ENCODE measurements at places on chromosomes 3 and 15.

DNA sequence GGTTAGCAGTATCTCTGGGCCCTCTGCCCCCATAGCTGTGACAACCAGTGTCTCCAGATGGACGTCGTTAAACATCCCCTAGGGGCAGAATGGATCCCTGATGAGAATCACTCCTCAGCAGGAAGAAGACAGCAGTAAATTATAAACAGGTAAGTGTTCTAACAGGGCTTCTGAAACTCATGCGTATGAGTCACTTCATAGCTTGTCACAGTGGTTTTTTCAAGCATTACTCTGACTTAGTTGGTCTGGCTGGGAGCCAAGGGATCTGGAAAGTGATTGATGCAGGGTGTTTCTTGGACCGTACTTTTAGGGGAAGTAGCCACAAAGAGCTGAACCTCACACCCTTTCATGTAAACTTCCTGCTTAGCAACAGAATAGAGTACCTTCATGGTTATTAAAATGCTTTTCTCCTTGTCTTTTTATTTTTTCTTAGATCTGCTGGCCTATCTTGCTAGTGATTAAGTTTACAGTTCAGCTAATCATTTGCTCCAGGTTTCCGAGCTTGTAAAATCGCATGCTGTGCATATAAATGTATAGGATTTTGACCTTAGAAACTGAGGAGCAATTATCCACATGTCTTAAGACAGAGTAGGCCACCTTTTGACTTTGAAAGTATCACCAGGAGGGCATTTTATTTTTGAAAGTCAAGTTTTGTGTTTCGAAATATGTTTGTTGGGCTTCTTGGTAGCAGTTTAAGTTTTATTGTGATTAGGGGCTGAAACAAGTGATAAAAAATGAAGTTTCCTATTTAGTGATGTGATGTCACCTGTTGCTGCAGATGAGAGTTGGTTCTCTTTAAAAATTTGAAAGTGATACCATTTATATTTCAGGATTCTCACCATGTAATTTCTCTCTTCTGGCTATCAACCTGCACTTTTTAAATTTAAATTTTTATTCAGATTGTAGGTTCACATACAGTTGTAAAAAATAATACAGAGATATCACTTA lies 333.9 kb downstream of the PTPRG start:
- DNase-seq, result peak; percentile 3

GRCh38 chr3:43405888-43406642 lies 119.7 kb downstream of the SNRK start:
- no peak for DNase-seq

DNA sequence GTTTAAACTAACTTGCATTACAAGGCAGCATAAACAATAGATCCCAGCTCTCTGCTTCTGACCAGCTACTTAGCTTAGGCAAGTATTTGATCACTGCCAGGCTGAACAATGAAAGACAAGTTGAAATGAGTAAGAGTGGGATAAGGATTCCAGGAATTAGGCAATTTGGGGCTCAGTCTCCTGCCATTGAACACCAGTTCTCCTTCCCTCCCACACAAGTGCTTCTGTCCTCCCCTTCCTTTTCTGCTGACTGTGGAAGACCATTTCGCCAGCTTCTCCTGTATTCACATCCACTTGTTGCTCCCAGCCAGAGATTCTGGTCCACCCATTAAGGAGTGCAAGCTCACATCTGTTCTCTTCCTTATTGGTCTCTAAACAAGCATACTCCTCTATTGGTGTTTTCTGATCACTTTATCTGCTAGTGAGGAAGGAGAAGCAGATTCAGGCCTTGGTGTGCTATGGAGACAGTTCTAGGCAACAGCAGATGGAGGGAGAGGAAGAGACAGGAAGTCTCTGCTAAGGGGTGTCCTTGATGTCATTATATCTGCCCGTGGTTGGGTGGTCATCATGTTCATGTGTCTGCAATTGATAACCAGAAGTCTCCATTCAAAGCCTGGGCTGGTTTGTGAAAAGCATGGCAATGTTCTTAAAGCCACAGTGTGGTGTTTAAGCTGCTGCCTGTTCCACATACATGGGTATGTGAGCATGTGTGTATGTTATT lies 121.5 kb downstream of the PLCL2 start:
- no peak for DNase-seq

GRCh38 chr15:57992761-57993355 lies 72.7 kb downstream of the ALDH1A2 start:
- no peak for DNase-seq

GRCh38 chr15:86183596-86184491 lies 104.2 kb downstream of the AGBL1 start:
- DNase-seq, result no peak

DNA sequence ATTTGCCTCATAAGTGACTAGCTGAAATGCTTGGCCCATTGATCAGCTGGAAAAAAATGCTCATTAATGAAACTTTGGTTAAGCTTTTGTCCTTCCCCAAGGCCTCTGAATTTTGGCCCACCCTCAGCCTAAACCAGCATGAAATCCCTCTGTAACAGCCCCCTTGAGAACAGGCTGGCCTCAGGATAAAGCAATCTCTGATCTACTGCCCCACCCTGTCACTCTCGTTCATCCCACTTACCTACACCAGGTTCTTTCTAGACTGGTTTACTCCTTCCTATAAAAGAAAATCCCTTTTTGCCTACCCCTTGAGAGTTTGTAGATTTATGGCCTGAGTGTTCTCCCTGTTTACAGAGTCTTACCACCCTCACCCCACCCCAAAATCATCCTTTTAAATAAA lies 3.4 kb upstream of the AEN start:
- no peak for DNase-seq

DNA sequence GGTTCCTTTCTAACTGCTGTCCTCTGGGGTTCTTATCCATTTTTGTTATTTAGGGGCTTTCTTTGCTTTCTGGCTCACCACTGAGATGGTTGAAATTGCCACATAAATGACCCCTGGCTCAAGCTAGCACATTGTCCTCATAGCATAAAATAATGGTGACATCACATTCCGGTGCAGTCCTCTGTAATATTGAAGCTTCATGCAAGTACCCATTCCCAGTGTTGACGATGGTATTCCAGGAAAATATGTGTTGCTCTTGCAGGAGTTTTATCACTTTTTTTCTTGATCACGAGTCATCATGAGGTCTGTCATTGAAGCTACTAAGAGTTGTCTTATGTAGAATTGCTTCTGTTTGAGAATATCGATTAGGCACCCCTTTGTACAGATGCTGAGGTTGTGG lies 56.1 kb downstream of the CRTC3 start:
- DNase-seq, result no peak

DNA sequence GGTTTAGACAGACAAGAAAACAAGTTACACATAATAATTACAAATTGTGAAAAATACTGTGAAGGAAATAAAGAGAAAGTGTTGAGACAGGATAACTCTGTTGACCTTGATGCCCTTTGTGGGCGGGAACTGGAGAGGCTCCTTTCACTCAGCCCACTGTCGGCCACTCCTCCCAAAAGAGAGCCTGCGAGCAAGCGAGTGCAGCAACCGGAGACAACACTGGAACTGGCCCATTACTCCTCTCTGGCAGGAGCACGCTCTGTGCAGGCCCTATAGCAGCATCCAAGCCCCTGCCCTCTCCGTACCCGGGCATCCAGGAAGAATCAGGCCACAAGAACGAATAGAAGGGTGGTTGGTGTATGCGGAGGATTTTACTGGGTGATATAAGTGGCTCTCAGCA lies 16.2 kb upstream of the DUT start:
- DNase-seq, result no peak

GRCh38 chr3:155981669-155982068 lies 111.2 kb downstream of the GMPS start:
- no peak for DNase-seq

- DNase-seq, result no peak
These were observed 110.8 kb downstream of the ADCY5 start for GRCh38 chr3:123337948-123338619.

DNA sequence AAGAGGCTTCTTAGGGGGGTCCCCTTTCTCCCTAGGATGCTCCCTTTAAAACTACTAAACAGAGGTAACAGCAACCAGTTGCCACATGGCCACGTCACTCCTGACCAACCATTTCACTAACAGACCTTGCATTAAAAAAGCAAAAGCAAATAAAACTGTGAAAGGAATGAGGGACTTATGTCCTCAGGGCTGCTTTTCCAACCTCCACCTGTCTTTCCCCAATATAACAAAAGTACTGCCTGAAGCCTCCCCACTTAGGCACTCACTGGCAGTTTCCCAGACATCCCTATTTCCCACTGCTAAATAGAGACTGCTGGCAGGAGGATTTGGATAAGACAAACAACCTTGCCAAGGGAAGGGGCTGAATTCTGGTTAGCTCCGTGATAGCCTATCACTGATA lies 130.3 kb downstream of the ATP8B4 start:
- DNase-seq, result no peak

DNA sequence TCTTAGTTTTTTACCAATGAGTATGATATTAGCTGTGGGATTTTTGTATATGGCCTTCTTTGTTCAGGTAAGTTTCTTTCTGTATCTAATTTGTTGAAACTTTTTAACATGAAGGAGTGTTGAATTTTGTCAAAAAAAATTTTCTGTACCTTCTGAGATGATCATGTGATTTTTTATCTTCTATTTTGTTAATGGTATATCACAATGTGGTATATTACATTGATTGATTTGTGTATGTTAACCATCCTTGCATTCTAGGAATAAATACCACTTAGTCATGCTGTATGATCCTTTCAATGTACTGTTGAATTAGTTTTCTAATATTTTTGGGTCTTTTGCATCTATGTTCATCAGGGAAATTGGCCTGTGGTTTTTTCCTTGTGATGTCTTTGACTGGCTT lies 92.5 kb upstream of the MNS1 start:
- no peak for DNase-seq

GRCh38 chr15:80404761-80405553 lies 775 bp downstream of the ARNT2 start:
- no peak for DNase-seq

DNA sequence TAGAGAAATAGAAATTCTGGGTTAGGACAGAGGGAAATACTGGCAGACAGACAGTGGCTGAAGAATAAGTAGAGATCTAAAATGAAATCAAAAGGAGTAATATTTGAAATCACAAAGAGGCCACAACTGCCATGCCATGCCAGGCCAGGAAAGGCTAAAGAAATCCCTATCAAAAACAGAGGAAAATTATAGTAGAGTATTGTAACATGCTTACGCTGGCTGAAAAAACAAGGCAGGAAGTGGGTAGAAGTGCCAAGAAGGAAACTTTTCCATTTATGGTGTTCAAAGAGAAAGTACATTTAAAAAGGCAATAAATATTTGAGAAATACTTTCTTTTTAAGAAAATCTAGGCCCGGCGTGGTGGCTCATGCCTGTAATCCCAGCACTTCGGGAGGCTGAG lies 415.7 kb downstream of the PLCL2 start:
- DNase-seq, result no peak

- DNase-seq, result peak; percentile 27
These were observed 20.7 kb downstream of the PPP1R2 start for GRCh38 chr3:195522254-195523023.

GRCh38 chr3:140187656-140188221 lies 252.8 kb downstream of the CLSTN2 start:
- DNase-seq, result no peak

DNA sequence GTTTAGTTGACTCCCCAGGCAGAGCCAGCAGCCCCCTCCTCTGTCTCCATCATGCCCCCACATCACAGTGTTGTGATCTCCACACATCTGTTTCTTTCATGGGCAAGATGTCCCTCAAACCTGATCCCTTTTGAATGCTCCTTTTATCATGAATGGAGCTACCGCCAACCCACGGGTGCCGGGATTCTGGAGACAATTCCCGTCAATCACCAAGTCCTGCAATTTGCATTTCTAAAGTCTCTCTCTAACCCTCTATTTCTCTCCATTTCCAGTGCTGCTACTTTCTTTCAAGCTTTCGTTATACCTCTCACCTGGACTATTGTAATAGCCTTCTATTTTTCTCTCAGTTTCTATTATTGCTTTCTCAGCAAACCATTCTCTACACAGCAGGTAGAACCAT lies 89.7 kb upstream of the CCNL1 start:
- DNase-seq, result no peak

GRCh38 chr3:186614597-186615483 lies 2.0 kb downstream of the AHSG start:
- peak; percentile 87 for DNase-seq

DNA sequence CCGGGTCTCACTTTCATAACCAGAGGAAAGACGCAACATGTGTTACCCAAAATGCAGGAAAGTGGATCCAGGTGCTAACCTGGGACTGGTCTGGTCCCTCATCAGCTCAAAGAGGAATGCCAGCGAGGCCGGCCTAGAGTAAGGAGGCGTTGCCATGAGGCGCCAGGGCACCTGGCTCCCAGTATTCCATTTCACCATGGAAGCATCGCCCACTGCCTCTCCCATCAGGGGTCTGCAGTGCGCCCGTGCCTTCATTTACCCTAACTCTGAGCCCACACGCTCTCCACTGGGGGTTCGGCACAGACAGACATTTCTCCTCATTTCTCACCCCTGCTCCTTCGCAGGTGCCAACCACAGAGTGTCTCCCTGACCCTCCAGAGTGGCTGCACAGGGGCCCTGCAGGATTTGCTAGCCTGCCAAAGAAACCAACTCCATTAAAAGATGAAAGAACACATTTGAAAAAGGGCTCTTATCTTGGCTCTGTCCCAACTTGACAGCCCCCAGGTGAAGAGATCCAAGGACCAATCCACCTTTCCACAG lies 61.5 kb downstream of the ABTB1 start:
- DNase-seq, result no peak

DNA sequence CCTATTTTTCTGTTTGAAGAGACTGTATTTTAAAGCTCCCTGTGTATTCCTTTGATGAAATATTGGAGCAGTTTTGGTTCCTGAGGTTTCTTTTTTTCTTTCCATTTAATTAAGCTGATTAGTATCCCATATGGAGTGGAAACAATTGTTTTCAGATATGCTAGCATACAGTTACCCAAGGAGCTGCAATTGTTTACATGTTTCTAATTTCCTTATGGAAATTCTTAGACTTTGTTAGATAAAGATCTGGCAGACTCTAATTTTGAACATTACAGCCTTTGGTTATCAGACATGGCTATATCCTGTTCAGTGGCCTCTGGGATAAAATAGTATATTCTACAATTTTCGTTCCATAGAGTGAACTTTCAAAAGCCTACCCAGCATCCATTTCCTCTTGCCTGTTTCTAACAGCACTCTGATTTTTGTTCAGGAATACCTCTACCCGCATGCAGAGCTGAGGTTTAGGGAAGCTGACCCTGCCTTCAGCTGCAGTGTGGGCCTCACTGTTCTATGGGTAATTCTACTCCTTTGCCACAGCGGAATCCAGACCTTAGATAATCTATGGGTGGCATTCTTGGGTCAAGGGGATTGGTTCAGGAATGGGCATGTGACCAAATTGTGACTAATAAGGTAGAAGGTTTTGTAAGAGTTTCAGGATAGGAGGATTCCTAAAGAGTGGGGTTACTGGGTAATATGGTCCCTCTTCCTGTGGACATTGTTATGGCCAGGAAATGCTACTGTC lies 161.1 kb upstream of the ANKRD28 start:
- no peak for DNase-seq
